ENCODE measurements at places on chromosomes 11 and 22. TPM values are rescaled to one million over a fixed set of nuclear protein-coding genes. Genes with fewer than 3 reads are reported as not detected.

APOL4 gene
- 0.26 TPM for total RNA-seq

OR4C45 gene
- not detected for total RNA-seq

POU2AF2 gene
- not detected for total RNA-seq

BDNF gene
- total RNA-seq: 2.5 TPM

GAL gene
- total RNA-seq: 1.1 TPM

OR51F2 gene
- total RNA-seq: not detected

KMT5B gene
- 34.3 TPM for total RNA-seq

CYB5R2 gene
- total RNA-seq: 11.3 TPM

UBQLNL gene
- total RNA-seq: not detected

P4HA3 gene
- 1.4 TPM for total RNA-seq

C11orf16 gene
- not detected for total RNA-seq

NPAS4 gene
- total RNA-seq: not detected

BIRC3 gene
- 17.5 TPM for total RNA-seq

CDKN1C gene
- 0.38 TPM for total RNA-seq

KCNJ5 gene
- 63.7 TPM for total RNA-seq

LRRC4C gene
- 2.7 TPM for total RNA-seq

GLYAT gene
- not detected for total RNA-seq

CCDC116 gene
- 0.31 TPM for total RNA-seq

MPPED2 gene
- 0.17 TPM for total RNA-seq

IFITM1 gene
- 2.5 TPM for total RNA-seq

PYGM gene
- 0.48 TPM for total RNA-seq

TMEM45B gene
- 0.61 TPM for total RNA-seq

ZPR1 gene
- 89.4 TPM for total RNA-seq

GRM5 gene
- under 0.01 TPM for total RNA-seq

MMP1 gene
- 1.7 TPM for total RNA-seq
